ENCODE measurements at places on chromosomes 1 and 21. TPM values are rescaled to one million over a fixed set of nuclear protein-coding genes. Genes with fewer than 3 reads are reported as not detected.

DNA sequence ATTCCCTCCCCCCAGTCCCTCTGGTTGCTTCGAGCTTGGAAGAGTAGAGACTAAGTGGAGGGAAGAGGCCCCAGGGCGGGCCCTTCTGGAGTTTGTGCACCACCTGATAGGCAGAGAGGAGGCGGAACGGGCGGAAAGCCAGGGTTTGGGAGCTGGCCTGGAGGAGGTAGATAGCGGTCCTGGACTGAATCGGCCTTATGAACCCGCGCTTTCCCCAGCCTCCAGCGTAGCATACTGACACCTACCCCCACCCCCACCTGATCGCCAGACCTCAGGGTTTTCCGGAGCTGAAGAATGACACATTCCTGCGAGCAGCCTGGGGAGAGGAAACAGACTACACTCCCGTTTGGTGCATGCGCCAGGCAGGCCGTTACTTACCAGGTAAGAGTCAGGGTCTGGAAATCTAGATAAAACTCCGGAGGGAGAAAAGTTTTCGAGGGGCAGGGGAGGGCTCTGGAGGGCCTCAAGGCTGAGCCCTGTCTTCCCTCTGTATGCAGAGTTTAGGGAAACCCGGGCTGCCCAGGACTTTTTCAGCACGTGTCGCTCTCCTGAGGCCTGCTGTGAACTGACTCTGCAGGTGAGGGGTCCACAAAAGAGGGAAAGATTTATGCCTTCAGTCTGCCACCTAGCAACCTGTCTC lies 705 bp downstream of the UROD start:
- DNase-seq: peak; percentile 53

MXRA8 gene
- total RNA-seq: 24.7 TPM

NBPF11 gene
- 3.0 TPM for total RNA-seq

- DNase-seq: no peak
Observed at GRCh38 chr1:180229483-180230415, at the start of gene LHX4. LHX4 (plus strand) TSS chr1:180230264; CDS start chr1:180230530, 266 bp downstream.

C4BPA gene
- not detected for total RNA-seq

DNA sequence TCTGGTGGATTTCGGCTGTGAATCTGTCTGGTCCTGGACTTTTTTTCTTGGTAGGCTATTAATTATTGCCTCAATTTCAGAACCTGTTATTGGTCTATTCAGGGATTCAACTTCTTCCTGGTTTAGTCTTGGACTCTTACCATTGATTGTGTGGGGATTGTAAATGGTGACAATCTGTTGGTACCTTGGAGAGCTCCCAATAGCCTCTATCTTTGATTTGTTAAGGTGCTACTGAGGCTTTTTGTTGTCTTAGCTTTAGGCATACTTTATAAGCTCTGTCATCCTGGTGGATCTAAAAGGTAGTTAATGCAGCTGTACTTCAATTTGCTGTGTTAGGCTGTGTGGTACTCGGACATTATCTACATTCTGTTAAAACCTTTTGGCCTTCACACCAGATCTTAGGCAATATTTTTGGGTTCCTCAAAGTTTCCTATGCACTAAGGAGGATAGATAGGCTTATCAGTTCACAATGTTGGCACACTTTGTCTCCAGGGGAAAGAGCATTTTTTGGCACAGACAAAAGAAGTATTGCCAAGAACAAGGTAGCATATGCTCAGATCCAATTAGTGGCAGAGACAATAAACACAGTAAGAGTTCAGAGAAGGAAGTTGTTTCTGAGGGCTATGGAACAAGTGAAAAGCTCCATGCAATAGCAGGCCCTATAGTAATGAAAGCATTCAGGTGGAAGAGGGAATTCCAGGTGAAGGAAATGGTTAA lies 230.4 kb downstream of the PDE4B start:
- DNase-seq: peak; percentile 17

DNA sequence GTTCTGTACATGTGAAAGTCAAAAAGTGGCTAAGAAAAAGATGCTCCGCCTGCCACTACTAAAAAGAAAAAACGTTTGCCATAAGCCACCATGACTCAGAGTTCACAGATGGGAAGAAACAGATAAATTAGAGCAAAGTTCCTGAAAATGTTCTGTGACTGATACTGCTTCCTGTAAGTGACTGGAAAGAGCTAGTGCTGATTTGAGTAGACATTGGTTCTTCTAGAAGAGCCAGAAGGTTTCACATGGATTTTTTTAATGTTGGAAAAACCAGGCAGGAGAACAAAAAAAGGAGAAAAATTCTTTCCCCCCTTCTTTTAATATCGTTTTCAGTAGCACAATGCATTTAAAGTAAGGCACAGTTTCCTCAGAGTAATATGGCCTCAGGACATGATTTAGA lies 221.4 kb downstream of the HLX start:
- peak; percentile 92 for DNase-seq

JAM2 gene
- total RNA-seq: 0.05 TPM

GRCh38 chr1:200890818-200891773 lies 3.6 kb upstream of the INAVA start:
- DNase-seq: peak; percentile 45

- DNase-seq: no peak
Observed at GRCh38 chr1:41639332-41639936, 155.0 kb upstream of the EDN2 start.

ARL8A gene
- 37.2 TPM for total RNA-seq
